ENCODE measurements at places on chromosomes 2 and 18.

GRCh38 chr18:21680161-21680560 lies 24.4 kb downstream of the ABHD3 start:
- no peak for DNase-seq

- DNase-seq = no peak
Observed at GRCh38 chr2:204213588-204213987, 277.0 kb downstream of the ICOS start.

GRCh38 chr2:12488352-12489318 lies 228.1 kb upstream of the TRIB2 start:
- no peak for DNase-seq

- no peak for DNase-seq
Observed at GRCh38 chr2:24490181-24490689, 819 bp upstream of the NCOA1 start.

- DNase-seq = no peak
Observed at GRCh38 chr18:69697689-69698088, 250.0 kb downstream of the CD226 start.

- DNase-seq = no peak
Observed at GRCh38 chr18:63592471-63592870, 5.3 kb downstream of the SERPINB13 start.

DNA sequence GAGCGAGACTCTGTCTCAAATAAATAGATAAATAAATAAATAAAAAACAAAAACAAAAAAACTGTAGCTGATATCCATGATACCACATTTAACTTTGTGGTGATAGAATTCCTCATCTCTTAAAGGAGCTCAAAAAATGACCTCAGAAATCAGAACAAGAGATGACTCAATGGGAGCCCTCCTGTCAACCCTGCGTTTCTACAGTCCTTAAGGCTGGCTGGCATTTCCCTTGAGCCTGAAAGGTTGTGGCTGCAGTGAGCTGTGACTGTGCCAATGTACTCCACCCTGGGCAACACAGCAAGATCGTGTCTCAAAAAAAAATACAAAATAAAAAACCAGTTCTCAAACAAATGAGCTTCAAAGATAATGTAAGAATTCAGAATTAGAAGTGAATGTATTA lies 40.4 kb downstream of the CHST9 start:
- DNase-seq = no peak

GRCh38 chr2:129480790-129481189 lies 498.7 kb upstream of the RAB6C start:
- no peak for DNase-seq

DNA sequence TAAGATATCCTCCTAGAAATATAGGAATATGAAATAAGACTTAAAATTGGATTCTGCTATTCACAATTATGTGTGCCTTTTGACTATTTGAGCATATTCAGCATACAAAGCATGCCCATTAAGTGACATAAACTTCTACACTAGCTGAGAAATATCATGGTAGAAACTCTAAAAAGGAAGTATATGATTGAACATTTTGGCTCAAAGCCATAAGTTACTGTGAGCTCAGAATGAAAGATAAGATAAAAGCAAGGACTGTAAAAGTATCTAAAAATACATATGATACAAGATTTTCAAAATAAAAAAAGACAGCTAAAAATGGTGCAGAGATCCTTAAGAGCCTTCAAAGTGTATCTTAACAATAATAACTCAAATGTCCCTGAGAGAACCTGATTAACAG lies 340.5 kb upstream of the SLC39A10 start:
- no peak for DNase-seq

- no peak for DNase-seq
Observed at GRCh38 chr18:8374676-8375075, 234.6 kb upstream of the RAB12 start.

DNA sequence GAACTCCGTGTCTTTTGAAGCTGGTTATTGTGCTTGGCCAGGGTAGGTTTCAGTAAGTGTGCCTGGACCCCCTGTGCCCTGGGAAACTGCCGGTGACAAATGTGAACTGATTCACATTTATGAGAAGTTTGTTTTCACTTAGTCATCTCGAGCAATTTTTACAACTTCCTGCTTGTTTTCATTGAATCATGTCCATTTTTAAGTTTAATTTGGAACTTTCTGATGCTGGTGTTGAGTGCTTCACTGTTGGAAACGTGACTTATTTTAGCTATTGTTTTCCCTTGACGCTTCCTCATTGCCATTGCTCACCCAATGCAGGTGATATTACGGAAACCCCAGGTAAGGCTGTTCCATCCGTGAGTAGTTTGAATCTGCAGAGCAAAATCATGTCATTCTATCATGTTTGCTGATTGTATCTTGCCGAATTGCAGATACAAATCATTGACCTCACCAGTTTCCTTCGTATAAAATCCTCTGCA lies 97.2 kb downstream of the RTN4 start:
- DNase-seq = no peak

GRCh38 chr2:11311543-11311942 lies 32.9 kb downstream of the ROCK2 start:
- no peak for DNase-seq

DNA sequence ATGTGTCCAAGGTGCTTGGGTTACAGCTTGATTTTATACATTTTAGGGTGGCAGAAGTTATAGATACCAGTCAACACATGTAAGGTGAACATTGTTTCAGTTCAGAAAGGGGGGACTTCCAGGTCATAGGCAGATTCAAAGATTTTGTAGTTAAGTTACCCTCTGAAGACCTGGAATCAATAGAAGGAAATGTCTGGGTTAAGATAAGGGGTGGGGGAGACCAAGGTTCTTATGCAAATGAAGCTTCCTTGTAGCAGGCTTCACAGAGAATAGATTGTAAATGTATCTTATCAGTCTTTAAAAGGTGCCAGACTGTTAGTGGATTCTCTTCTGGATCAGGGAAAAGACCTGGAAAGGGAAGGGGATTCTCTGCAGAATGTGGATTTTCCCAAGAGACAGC lies 42.4 kb downstream of the BMPR2 start:
- DNase-seq = no peak

- no peak for DNase-seq
Observed at GRCh38 chr2:79124907-79125720, 4.8 kb downstream of the REG1A start.

DNA sequence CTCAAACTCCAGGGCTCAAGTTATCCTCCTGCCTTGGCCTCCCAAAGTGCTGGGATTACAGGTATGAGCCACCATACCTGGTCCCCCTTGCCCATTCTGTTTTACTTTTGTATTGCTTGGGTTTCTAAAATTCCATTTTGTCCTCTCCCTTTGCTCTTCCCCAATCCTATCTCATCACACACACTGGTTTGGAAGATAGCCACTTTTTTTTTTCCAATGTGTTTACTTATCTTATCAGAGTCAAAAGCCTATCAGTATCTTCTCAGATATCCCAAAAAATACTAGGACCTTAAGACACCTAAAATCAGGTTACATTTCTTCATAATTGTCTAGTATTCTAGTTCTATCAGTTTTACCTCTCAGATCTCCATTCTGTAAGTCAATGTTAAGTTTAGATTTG lies 56.1 kb downstream of the MSH2 start:
- DNase-seq = no peak

DNA sequence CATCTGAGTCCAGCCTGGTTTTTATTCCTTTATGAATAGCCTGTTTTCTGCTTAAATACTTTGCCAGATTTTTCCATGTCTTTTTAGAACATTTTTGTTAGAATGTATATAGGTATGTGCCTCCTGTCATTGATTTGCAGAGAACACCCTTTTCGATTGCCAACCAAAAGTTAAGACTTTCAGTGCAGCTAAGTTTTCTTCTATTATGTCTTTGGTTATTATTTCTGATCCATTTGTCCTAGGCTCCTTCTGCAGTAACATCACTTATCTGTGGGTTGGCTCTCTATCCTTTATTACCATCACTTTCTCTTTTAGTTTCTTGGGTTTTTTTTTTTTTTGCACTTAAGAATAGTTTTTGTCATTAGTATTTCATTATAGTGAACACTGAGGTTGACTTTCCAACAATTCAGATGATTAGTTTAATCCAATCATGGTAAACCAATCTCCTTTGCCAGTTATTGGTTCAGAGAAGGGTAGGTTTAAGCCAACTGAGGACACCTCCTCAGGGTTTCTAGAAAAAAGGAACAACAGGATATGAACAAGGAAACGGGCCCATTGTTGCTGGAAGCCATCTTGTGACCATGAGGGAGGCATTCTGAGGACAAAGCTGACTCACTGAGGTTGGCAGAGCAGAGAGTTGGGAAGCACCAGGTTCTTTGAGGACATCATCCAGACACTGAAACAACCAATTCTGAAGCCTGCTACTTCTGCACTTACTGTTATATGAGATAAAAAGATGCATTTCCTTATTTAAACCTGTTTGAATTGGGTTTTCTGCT lies 37.9 kb upstream of the GBX2 start:
- no peak for DNase-seq

- no peak for DNase-seq
Observed at GRCh38 chr2:223114170-223114569, 62.2 kb downstream of the KCNE4 start.

GRCh38 chr2:73939419-73939818 lies 12.7 kb downstream of the DGUOK start:
- DNase-seq = no peak

DNA sequence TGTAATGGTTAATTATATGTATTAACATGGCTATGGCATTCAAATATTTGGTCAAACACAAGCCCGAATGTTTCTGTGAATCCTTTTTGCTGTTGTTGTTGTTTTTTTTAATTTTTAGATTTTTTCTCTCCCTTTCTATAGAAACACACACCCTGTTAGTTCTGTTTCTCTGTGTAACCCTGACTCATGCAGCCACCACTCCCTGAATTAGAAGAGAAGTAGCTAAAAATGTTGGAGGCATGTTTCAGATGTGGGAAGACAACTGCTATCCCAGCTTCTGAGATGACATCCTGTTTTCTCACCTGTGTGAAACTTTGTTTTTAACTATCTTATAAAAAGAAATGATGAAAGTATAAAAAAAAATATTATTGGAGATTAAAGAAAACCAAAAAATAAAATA lies 219.6 kb upstream of the RGPD4 start:
- DNase-seq = no peak

DNA sequence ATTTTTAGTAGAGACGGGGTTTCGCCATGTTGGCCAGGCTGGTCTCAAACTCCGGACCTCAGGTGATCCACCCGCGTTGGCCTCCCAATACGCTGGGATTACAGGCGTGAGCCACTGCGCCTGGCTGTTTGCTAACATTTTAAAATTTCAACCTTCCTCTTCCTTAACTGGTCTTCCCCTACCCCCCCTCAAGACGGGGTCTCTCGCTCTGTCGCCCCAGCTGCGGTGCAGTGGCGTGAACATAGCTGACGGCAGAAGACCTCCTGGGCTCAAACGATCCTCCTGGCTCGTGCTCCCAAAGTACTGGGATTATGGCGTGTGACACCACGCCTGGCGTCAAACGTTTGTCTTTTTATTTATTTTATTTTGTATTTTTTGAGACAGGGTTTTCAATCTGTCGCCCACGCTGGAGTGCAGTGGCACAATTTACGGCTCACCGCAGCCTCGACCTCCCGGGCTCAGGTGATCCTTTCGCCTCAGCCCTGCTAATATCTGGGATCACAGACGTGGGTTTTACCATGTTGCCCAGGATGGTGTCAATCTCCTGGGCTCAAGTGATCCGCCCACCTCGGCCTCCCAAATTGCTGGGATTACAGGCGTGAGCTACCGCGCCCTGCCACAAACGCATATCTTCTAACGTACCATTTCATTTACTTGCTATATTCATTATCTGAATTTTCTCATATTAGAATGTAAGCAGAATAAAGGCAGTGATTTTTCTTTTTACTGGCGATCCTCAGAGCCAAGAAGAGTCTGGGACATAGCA lies 984 bp upstream of the MSH2 start:
- DNase-seq = no peak

GRCh38 chr2:99875627-99876201 lies 266.7 kb downstream of the AFF3 start:
- DNase-seq = no peak

DNA sequence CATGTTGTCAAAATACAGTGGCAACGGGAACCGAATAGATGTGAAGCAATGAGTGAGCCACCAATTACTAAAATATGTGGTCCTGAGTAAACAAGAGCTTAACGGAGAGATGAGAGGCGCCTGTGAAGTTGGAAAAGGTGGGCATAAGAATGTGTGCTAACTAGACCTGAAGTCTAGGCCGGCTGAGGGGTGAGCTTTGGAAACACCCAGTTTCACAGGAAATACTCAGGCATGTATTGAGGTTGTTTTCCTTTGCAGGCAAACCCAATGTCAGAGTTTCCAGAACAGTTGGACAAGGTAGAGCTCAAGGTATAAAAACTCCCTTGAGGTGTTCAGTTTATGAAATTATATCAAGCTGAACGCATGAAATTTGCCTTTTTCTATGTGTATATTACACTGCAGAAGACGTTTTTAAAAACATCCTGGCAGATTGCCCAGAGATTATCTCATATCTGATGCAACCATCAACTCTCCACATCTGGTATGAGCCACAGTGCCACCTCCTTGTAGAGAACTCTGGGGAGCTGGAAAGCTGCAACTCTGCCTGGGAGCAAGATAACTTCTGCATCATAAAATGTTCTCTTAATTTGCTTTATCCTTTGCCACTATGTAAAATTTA lies 3.9 kb upstream of the WDSUB1 start:
- DNase-seq = no peak

DNA sequence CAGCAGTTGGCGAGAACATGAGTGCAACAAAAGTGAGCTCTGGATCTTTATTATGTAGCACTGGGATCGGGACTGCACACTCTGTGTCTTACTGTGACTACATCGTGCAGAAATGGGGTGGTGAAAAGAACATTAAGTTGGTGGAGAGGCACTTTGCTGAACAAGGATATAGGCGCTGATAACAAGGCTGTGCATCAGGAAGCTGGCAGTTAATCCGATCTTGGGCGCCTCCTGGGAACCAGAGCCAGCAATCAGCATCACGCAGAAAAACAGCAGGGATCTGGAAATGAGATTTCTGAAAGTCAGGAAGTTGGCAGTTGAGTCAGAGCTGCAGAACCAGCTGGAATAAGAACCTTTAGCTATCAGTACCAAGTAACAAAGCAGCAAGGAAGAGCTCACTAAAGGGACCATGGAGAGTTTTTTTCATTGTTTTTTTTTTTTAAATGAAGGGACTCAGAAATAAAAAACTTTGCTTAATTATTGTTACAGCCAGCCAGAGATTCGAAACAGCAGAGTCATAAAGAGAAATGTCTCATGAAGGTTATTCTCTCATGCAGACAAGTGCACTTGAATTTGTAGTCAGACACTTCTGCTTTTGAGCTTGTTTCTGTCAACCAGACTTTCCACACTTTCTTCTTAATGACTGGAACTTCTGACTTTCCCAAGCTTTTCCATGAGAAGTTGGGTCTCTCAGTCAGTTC lies 22.8 kb upstream of the MYO3B start:
- no peak for DNase-seq

- DNase-seq = no peak
Observed at GRCh38 chr18:62763101-62763521, 47.8 kb downstream of the PHLPP1 start.

DNA sequence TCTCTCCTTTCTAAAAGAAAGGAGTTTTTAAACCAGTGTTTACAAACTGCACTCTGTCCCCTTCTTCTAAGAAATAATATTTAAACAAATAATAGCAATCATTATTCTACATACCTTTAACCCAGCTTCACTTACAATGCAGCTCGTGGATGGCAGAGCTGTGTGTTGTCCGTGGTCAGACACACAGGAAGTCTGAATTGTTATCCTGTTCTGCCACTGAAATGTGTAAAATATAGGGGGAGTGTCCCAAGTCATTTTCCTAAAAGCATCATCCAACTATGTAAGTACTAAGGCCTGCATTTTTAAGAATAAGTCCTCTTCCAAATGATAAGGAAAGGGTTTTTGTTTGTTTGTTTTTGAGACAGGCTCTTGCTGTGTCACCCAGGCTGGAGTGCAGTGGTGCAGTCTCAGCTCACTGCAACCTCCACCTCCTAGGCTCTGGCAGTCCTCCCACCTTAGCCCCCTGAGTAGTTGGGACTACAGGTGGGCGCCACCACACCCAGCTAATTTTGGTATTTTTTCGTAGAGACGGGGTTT lies 2.7 kb upstream of the PPP4R1 start:
- no peak for DNase-seq

All from Right ventricle myocardium inferior (tissue), 1 donor.